Stromal cell of bone marrow (primary cell): ENCODE measurements at places on chromosomes 1 and 21.

- DNase-seq, result no peak
Measured at GRCh38 chr1:218669431-218669830, 324.3 kb downstream of the TGFB2 start.

DNA sequence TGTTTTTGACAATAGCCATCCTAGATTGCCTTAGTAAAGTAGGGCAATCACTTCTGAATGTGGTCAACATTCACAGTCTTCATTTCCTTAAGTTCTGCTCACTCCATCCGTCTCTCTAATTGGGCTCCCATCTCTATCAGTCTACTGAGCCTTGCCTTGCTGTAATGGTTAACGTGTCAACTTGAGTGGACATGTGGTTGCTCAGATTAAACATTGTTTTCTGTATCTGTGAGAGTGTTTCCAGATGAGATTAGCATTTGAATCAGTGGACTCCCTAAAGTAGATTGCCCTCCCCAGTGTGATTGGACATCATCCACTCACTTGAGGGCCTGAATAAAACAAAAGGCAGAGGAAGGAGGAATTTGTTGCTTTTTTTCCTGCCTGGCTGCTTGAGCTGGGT lies 26.4 kb downstream of the C1orf216 start:
- no peak for DNase-seq

DNA sequence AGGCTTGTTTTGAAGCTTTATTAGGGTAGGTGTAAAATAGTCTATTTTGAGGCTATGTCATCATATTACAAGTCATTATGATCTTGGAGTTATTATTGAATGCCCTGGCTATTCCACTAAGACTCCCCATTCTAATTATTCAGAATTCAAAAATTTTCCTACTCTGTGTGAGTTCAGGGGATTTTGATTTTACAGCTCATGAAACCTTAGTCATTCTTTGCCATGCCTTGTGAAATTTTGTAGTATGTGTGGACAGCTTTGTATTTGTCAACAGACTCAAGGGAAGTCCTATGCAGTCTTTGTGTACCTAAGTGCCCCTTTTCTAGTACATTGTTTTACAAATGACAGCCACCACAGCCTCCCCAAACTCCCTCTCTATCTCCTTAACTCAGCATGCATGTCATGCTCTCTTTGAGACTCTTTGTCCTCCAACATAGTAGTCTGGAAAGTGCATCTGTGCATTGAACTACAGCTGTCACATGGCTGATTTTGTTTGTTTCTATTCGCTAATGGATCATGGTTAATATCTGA lies 28.0 kb downstream of the CD1D start:
- no peak for DNase-seq

GRCh38 chr1:15584489-15585363 lies at the start of gene AGMAT:
AGMAT (minus strand) TSS chr1:15585051; CDS start chr1:15584967, 84 bp downstream.
- DNase-seq, result no peak

DNA sequence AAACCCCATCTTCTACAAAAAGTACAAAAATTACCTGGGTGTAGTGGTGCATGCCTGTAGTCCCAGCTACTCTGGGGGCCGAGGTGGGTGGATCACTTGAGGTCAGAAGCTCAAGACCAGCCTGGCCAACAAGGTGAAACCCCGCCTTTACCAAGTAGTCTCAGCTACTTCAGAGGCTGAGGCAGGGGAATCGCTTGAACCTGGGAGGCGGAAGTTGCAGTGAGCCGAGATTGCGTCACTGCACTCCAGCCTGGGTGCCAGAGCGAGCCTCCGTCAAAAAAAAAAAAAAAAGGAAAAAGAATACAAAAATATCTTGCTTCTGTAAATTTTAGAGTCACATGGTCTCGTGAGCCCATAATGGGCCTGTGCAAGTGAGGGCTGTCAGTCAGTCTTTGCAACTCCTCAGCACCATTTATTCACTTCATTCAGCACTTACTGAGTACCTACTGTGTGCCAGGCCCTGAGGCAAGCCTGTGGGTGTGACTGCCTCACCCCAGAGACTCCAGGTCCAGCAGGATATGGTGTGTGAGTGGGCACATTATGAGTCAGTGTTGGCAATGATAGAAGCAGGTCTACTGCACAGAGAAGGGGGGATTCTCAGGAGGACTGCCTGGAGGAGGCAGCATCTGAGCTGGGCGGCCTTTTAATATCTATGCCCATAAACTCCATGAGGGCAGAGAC lies 46.8 kb upstream of the TARDBP start:
- no peak for DNase-seq

GRCh38 chr1:36542962-36543515 lies 60.3 kb upstream of the CSF3R start:
- no peak for DNase-seq

GRCh38 chr1:198491596-198491995 lies 48.9 kb downstream of the ATP6V1G3 start:
- no peak for DNase-seq

DNA sequence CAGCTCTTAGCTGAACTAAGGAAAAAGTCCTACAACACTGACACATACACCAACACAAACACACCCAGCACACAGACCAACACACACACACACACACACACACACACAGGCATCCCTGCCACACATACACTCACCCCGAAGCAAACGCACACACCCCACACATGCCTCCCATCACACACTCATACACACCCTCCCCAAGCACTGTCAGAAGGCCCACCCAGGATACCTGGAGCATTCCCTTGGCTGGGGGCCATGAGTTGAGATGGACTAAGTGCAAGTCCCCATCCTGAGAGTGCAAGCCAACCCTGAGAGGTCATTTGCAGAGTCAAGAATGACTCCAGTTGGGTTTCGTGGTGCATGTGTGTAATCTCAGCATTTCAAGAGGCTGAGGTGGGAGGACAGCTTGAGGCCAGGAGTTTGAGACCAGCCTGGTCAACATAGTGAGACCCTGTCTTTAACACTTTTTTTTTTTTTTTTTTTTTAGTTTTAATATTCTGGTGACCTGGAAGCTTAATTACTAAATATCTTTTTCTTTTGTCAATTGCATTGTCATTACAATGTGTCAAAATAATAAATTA lies 117.3 kb downstream of the RHOU start:
- DNase-seq, result no peak
